ENCODE measurements at places on chromosomes 1 and 21.
A peak's percentile ranks its signal among the peaks of the same experiment; 100 is the strongest.

- no peak for DNase-seq
Observed at GRCh38 chr21:45644041-45644906, 749 bp downstream of the PCBP3 start.

GRCh38 chr1:164589961-164590507, 31.1 kb downstream of the PBX1 start:
- no peak for DNase-seq

- no peak for DNase-seq
Observed at GRCh38 chr1:225319871-225320270, 108.0 kb downstream of the LBR start.

DNA sequence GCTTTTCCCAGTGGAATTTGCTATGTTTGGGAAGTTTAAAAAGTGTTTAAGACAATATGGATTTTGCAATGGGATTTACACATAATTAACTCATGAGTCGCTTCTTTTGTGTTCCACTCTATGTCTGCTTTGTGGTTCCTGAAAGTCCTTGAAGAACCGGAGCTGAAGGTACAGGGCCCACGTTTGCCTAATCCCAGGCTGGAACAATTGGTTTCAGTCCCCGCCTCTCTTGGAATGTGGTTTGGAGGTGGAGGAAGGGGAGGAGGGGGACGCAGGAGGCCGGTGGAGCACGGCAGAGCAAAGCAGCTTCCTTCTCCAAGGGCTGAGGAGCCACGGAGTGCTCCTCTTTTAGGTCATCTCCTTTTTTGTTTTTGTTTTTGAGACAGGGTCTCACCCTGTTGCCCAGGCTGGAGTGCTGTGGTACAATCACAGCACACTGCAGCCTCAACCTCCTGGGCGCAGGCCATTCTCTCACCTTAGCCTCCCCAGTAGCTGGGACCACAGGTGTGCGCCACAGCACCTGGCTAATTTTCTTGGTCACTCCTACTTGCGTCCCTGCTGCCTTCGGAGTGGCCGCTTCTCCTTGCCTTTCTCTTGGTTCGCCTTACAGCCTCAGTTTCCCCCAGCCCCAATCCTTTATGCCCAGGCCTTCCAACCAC, 129.5 kb upstream of the ERRFI1 start:
- no peak for DNase-seq

- DNase-seq, result no peak
Observed at GRCh38 chr1:182350839-182351238, 40.8 kb downstream of the GLUL start.

DNA sequence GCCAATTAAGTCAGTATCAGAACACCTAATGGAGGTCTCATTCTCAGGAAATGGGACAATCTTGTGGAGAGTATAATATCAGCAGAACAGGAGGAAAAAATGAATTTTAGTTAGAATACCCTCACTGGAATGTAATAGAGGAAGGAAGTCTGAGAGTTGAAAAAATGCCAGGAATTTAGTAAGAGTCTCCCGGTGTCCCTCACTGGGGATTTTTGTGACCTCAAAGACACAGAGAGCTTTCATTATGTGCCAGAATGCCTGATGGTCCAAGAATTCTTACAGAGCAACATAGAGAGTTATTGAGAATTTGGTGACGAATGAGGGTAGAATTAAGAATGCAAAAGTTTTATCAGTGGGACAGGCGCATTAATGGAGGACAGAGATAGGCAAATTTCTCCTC, 443.5 kb upstream of the B3GALT2 start:
- DNase-seq, result no peak

DNA sequence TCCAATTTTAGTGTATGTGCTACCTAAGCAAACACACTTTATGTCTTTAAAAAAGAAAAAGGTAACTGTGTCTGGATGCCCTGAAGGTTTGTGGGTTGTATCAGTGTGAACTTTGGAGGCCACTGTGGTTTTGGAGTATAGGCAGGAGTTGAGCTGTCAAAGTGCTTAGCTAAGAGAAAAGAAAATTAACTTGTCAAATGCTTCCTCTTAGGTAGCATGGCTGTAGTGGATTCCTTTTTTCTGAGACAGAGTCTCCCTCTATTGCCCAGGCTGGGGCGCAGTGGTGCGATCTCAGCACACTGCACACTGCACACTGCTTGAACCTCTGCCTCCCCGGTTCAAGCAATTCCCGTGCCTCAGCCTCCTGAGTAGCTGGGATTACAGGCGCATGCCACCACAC, 11.2 kb upstream of the SLC41A1 start:
- DNase-seq, result no peak

DNA sequence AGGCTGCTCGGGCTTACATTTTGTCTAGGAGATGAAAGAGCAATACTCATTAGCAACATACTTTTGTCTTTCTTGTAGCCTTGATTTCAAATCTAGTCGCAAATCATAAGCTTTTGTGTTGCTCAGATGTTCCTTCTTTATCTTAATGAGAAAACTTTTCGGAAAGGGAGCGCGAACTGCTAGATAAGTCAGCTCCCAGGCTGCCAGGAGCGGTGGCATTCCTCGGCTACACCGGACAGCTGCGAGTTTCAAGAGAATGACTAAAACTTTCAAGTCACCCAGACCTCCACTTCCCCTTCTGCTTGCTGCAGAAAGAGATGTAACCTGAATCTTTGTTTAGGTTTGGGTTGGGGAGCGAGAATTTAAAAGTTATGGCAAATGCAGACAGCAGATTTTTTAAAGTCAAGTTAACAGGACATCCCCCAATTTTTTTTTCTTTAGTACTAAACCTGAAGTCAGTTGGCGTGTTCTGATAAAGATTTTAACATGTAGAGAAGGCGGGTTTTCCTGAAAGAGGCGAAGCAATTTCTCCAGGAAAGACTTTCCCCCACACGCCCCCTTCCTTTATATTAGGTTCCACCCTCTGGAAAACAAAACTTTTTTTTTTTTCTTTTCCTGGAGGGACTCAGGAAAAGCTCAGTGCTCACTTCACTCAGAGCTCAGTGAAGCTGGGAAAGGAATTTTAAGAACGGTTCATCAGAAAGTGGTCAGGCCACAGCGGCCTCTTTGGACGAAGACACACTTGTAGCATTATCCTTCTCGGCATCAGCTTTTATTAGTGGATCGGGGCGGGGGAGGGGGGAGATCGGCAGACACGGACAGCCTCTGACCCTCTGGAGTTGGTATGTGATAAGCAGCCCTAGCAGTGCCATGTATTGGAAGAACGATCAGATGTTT, at the start of gene LHX8:
Gene LHX8, plus strand, starts transcription at position 639 of the 897 bp plus-strand sequence. CDS start 2,227 bp downstream, outside the sequence.
- no peak for DNase-seq

- no peak for DNase-seq
Observed at GRCh38 chr1:116999596-116999995, 2.0 kb upstream of the CD101 start.

- DNase-seq, result no peak
Observed at GRCh38 chr1:78318011-78318410, 172.8 kb upstream of the PTGFR start.

DNA sequence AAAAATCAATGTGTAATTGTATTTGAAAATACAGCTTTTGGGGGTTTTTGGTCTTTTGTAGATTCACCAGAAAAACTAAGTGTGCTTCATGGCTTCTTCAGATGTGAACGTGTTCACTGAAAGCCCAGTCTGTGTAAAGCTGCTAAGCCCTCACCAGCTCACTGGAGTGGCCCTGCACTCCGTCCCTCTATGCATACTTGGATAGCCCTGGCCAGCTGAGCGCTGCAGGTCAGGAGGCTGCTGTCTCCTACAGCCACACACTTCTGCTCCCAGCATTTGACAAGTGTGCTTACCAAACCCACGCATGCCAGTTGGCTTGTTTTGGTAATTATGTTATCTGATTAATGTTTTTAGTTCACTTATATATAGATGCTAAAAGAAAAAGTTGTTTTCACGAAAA, 163.5 kb downstream of the TLR5 start:
- no peak for DNase-seq

- no peak for DNase-seq
Observed at GRCh38 chr1:234592240-234592639, 17.7 kb downstream of the IRF2BP2 start.

DNA sequence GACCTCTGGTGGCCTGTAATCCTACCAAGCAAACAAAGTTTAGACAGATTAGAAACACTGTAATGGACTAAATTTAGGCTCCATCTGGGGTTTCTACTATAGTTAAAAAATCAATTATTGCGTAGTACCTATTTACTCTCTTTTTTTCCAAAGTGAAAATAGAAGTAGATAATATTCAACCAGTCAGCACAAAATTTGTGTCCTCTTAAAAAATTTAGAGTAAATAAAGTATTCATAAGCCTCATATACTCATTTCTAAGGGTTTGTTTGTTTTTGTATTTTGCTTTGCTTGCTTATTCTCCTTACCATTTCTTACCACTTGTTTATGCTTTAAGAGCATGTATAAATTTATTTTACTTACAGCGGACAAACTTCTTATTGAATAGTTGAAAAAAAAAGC, 54.5 kb downstream of the NCAM2 start:
- DNase-seq, result no peak

- DNase-seq, result no peak
Observed at GRCh38 chr1:233490488-233490887, 123.4 kb upstream of the KCNK1 start.

DNA sequence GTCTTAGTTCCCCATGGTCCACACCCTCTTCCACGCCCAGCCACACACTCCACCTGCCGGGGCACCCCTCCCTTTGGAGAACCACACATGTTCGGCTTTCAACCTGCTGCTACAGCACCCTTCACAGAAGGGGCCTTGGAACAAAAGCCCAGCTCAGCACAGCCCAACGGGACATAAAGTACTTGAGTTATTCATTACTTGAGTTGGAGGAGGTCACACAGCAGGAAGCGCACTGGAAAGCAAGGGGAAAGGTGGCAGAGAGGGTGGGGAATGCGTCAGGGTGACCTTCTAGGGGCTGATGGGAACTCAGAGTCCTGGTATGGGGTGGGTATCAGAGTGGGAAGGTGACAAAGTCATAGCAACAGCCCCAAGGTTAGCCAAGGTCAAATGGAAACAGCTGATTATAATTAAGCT, 3.0 kb upstream of the ATP1B1 start:
- no peak for DNase-seq

DNA sequence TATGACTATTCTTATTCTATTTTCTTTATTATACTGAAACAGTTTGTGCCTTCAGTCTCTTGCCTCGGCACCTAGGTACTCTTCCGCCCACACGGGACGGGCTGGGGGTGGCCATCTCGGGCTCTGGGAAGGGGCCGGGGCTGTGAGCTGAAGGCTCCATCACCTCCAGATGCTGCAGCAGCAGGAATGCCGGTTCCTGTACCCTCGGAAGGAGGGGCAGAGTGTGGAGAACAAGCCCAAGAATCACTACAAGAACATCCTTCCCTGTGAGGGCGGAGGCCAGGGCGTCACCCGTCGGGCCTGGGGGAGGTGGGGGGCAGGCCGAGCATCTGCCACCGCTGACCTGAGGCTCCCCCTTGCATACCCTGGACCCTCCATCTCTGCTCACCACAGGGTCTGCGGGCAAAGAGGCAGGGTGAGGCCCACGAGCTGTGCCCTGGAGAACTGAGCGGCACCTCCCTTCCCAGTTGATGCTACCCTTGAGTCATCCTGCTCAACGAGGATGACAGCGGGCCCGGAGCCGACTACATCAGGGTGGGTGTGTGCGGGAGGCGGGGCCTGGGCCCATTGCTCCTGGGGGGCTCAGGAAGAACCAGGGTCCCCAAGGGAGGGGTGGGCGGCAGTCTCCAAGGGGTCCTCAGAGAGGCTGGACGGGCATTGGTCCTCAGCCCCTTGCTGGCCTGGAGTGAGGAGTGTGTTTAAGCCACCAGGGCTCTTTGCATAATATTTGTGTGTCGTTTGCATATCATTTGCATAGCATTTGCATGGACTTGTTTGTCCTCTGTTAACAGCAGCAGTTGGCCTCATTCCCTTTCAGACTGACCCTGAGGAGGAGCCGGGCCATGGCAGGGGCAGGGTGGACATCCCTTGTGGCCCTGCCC, 7.5 kb downstream of the RNF223 start:
- DNase-seq, result no peak

- no peak for DNase-seq
Observed at GRCh38 chr1:11238311-11238710, 24.0 kb downstream of the MTOR start.

GRCh38 chr21:17406202-17406601, 106.6 kb upstream of the CXADR start:
- DNase-seq, result no peak

- DNase-seq, result no peak
Observed at GRCh38 chr1:32702599-32703478, at the start of gene SYNC. TSS of gene SYNC (minus strand) at chr1:32702770. CDS start at chr1:32702660, 110 bp downstream.

DNA sequence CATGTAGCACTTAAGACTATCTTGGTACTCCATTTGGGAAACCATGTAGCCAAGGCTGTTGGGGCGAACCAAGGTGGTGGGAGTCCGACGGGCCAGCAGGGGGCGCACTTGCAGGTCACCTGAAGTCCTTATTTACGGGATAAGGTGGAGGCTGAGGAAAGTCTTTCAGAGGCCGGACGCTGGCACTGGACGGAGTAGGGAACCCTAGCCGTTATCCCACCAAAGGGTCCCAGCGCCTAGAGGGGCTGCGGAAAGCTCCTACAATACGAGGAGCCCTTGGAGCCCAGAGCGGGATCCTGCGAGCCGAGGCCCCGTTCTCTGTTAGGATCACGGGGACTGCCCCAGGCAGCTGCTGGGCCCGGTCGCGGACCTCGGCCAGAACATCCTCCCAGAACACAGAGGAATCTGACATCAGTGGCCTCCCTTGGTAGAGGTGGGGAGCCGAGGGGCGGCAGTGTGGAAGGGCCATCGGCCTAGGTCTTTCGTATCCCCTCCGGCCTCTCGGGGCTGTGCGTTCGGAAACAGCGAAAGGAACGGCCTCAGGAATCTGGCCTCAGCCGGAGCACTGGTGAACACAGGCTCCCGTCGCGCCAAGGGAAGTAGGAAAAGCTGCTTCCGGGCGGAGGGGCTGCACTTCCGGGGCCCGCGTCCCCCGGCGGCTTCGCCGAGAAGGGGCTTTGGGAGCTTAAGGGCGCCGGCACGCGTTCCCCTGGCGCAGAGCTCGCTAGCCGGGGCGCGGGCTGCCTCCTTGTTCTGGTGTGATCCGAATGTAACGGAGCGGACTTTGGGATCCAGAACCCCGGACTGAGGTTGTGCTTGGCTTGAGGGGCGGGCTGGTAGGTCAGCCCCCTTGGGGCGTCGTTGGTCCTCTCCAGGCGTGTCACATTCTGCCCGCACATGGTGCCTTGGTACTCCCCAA, 29.9 kb upstream of the RPTN start:
- peak; percentile 41 for DNase-seq

DNA sequence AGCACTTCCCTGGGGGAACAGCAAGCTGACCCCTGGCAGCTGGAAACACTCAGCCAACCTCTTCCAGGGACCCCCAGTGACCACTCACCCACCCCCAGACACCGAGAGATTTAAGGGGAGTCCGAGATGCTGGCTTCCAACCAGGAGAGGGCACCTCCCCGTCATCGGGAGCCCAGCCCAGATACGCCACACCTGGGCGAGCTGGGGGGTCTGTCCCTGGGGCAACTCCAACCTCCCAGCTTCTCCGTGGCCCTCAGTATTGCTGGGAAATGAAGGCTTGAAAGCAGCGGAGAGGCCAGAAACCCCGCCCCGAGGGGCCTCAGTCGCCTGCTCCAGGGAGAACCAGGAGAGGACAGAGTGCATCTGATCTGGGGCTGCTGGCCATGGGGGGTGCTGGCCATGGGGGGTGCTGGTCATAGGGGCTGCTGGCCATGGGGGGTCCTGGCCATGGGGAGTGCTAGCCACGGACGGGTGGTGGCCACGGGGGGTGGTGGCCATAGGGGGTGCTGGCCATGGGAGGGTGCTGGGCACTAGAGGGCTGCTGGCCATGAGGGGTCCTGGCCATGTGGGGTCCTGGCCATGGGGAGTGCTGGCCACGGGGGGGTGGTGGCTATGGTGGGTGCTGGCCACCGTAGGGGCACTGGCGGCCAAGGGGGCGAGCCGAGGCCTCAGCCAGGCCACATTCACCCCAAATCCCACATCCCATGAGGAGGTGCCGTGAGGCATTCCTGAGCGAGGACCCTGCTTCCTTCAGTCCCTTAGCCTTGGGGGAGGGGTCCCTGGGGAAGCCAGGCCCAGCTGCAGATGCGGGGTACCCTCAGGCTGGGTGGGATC, 61.5 kb upstream of the TTC34 start:
- no peak for DNase-seq
